Glomerular endothelial cell (primary cell): ENCODE measurements at places on chromosomes 2 and 18. TPM values are rescaled to one million over a fixed set of nuclear protein-coding genes. Genes with fewer than 3 reads are reported as not detected.

ARHGAP15 gene
- not detected in 2 replicates for total RNA-seq

CFC1 gene
- total RNA-seq: not detected in 2 replicates

RBM44 gene
- total RNA-seq: 0.05 and 0.18 TPM in 2 replicates

CRYBA2 gene
- not detected in 2 replicates for total RNA-seq

IL1RN gene
- not detected in 2 replicates for total RNA-seq

EFR3B gene
- total RNA-seq: 0.92 and 1.5 TPM in 2 replicates

SERPINB11 gene
- not detected in 2 replicates for total RNA-seq

LCT gene
- under 0.01 TPM in 1 of 2 replicates, not detected in the other for total RNA-seq

ONECUT2 gene
- total RNA-seq: 0.06 and 0.15 TPM in 2 replicates

CFAP53 gene
- total RNA-seq: 0.10 and 0.18 TPM in 2 replicates
